Stimulated activated CD4-positive, alpha-beta T cell treated with anti-CD3 and anti-CD28 coated beads, Interleukin-12 subunit alpha, Interleukin-12 subunit beta, amount 100 ng/mL, for 24 hours (primary cell): ENCODE measurements at places on chromosomes 6 and 20.

- no peak for DNase-seq
Measured at GRCh38 chr6:115618256-115618655, 442.4 kb downstream of the FRK start.

- DNase-seq, result no peak
Measured at GRCh38 chr6:33934731-33935270, 131.0 kb upstream of the MLN start.

- no peak for DNase-seq
Measured at GRCh38 chr20:32152421-32153155, 43.1 kb downstream of the TM9SF4 start.

GRCh38 chr6:139313229-139313628 is 21.4 kb upstream of the TXLNB start:
- no peak for DNase-seq

- DNase-seq, result no peak
Measured at GRCh38 chr6:38034274-38034914, 214.9 kb downstream of the ZFAND3 start.

- DNase-seq, result no peak
Measured at GRCh38 chr6:41840326-41840725, 52.8 kb downstream of the TOMM6 start.

- no peak for DNase-seq
Measured at GRCh38 chr20:58553841-58554240, 38.6 kb upstream of the APCDD1L start.

DNA sequence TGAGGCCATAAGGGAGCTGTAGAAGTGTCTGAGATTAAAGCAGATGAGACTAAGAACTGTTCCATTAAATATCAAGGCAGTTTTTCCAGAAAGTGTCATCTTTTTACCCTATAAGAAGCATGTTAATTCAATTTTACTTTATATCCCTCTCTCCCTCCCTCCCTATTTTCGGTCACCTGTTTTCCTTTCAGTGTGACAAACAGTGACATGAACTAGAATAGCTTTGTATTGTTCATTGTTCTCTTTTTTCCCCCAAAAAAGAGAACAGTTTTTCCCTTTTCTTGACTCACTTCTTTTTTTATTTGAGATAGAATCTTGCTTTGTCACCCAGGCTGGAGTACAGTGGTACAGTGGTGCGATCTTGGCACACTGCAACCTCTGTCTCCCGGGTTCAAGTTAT is 269.3 kb downstream of the ZFAND3 start:
- no peak for DNase-seq

- no peak for DNase-seq
Measured at GRCh38 chr6:90415178-90415577, 118.5 kb upstream of the BACH2 start.

GRCh38 chr6:169498916-169499513 is 202.8 kb downstream of the WDR27 start:
- DNase-seq, result no peak

GRCh38 chr20:11277858-11278257 is 604.1 kb upstream of the JAG1 start:
- no peak for DNase-seq

DNA sequence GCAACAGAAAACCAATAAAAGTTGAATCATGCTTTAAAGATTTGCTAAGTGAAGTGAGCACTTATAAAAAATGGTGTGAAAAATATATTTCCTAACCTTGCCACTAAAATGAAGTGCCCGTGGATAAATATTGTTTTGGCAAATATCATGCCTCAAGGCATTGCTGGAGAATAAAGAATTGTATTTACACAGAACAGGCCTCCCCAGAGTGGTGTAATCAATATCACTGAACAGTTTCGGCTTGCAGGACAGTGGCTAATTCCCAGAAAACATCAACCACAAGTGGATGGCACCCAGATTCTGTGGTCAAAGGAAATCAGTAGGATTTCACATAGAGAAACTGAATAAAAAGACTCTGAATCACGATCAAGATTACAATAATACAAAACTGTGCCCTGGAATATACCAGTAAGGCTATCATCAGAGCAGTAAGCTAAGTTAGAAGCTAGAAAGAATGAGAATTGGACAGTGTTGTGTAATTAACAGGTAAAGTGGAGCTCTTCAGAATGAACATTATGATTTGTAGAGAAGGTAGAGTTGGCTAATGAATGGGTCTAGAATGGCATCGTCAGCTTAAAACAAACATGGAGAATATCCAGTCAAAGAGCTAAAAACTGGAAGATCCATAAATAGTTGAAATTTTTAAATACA is 1026.9 kb upstream of the ADGRB3 start:
- DNase-seq, result no peak

DNA sequence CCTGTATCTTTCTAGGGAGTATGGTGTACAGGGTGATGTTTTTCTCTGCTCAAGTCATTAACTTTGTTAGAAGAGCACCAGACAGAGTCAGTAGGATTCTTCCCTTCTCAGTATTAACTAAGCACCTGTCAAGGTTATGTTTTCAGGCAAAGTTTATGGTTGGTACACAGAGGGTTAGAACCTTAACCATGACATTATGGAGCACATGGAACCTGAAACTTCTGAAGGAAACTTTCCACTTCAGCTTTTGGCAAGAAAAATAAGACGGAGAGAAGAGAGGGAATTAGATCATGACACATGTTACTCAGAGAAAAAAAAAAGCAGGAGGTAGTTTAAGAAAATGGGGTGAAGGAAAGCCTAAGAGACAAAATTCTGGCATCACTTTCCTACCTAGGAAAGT is 112.9 kb upstream of the PDE7B start:
- DNase-seq, result no peak

DNA sequence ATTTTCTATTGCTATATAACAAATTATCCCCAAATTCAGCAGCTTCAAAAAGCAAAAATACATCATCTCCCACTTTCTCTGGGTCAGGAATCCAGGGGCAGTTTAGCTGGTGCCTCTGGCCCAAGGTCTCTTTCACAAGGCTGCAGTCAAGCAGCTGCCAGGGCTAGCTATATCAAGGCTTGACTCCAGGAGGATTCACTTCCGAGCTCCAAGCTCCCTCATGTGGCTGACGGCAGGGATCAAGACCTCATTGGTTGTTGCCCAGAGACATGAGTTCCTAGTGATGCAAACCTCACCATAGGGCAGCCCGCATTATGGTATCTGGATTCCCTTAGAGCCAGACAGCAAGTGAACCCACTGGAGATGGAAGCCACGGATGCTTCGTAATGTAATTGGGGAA is 1.3 kb upstream of the VNN1 start:
- DNase-seq, result no peak

DNA sequence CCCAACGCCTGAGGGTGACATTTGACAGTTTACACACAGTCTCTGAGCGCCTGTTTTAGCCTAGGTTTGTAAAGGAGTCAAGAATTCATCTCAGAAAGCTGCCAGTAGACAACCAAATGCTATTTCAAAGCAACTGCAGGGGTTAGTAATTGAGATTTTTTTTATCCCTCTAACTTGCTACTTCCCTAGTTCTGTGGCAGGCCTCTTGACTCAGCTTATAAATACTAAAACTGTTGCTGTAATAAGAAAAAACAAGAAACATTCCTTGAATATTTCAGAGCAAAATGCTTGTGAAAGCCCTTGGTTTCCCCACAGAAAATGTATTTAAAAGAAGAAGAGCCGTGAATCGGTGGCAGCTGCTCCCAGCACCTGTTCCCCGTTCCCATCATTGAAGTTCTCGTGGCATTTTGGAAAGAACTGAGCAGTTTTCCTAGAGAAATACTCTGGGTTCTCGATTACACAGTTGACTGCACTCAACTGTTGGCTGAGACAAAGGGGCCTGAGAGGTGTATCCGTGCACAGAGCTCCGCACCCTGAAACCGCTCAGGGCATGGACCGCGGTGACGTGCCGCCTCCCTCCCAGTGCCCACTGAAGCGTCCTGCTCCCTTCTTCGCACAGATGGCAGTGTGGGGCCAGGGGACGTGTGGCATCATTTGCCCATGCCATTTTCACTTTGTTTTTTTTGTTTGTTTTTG is 20.9 kb downstream of the DLL1 start:
- DNase-seq, result no peak

GRCh38 chr6:7554533-7555275 is 13.2 kb downstream of the DSP start:
- DNase-seq, result no peak

DNA sequence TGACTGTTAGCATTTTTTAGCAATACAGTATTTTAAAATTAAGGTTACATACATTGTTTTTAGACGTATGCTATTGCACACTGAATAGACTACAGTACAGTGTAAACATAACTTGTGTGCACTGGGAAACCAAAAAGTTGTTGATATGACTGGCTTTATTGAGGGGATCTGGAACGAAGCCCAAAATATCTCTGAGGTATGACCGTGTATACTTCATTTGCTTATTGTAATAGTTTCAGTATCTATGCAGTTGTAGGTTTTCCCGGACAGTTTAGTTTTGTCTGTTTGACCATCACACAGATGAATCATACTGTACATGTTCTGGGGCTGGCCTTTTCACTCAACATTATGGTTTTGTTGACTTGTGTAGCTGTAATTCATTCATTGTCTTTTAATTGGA is 6.9 kb upstream of the ZBTB12 start:
- DNase-seq, result no peak

DNA sequence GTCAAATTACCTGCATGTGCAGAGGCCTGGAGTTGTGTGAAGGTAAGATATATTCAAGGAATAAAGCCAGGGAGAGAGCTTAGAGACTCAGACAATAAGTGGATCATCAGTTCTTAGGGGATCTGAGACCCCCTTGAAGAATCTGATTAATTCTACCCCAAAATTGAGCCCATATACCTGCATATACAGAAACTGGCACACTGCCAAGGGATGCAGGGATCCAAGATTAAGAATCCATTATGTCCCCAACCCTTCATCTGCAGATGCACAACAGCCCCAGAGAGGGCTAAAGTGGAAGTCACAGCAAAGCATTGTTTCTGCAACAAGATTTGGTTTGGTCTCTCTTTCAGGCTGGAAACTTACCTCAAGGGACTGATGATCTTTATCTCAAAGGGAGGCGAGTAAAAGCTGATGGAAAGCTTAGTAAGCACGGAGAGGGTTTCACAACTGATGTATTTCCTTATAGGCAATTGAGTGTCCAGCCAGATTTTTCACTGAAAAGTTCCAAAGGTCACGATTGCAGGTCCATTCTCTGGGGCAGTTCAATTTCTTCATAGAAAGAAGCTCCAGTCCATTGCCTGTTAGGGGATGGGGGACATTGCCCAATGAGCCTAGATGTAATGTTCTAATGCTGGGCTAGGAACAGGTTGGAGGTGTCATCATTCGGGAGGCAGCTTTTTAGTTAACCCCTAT is 20.9 kb upstream of the STK35 start:
- DNase-seq, result no peak

- DNase-seq, result no peak
Measured at GRCh38 chr20:24979036-24979960, 13.3 kb downstream of the APMAP start.

DNA sequence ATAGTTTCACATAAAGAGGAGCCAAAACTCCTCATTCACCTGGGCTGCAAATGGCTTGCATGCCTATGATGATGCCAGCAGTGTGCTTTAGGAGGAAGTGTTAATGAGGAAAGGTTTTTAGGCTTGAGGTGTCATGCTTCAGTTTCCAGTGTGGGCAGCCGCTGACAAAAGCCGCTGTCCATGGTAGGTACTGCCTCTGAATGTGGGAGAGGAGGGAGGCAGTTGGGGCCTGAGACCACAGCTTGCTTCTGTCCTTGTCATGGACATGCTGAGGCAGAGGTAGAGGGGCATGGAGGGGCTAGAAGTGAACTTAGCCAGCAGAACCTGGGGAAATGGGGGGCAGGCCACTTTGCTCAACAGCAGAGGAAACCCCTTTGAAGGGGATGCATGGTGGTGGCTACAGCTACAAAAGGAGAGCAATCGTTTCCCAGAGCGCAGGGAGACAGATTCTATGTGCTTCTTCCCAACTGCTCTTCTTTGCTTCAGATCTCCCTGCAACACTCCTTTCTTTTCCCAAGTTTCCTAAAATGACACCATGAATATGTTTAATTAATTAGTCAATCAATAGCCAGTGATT is 372.1 kb upstream of the CNR1 start:
- no peak for DNase-seq

GRCh38 chr6:1756472-1757129 is 146.9 kb downstream of the FOXC1 start:
- DNase-seq, result no peak

GRCh38 chr20:4502756-4503155 is 219.0 kb upstream of the PRND start:
- no peak for DNase-seq

- peak; percentile 32 for DNase-seq
Measured at GRCh38 chr20:45306431-45306982, at the start of gene RBPJL. TSS of gene RBPJL (plus strand) at chr20:45306840. CDS start at chr20:45306923, 83 bp downstream.

- no peak for DNase-seq
Measured at GRCh38 chr6:45806172-45806571, 209.5 kb downstream of the CLIC5 start.

- no peak for DNase-seq
Measured at GRCh38 chr6:168015482-168016175, 18.2 kb downstream of the KIF25 start.

GRCh38 chr20:41786158-41786557 is 168.0 kb upstream of the CHD6 start:
- DNase-seq, result no peak

DNA sequence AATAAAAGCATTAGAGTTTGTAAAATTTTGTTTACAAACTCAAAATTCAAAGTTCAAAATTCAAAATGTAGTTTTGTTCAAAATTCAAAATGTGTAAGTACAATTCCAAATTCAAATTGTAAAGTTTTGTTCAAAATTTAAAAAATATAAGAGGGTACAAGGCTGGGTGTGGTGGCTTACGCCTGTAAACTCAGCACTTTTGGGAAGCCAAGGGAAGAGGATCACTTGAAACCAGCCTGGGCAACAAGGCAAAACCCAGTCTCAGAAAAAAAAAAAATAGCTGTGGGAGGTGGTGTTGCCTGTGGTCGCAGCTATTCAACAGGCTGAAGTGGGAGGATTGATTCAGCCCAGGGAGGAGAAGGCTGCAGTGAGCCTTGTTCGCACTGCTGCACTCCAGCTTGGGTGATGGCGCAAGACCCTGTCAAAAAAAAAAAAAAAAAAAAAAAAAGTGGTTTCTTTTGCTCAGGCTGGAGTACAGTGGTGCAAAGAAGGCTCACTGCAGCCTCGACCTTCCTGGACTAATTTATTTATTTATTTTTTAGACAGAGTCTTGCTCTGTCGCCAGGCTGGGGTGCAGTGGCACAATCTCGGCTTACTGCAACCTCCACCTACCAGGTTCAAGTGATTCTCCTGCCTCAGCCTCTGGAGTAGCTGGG is 5.4 kb upstream of the ZBTB12 start:
- no peak for DNase-seq

DNA sequence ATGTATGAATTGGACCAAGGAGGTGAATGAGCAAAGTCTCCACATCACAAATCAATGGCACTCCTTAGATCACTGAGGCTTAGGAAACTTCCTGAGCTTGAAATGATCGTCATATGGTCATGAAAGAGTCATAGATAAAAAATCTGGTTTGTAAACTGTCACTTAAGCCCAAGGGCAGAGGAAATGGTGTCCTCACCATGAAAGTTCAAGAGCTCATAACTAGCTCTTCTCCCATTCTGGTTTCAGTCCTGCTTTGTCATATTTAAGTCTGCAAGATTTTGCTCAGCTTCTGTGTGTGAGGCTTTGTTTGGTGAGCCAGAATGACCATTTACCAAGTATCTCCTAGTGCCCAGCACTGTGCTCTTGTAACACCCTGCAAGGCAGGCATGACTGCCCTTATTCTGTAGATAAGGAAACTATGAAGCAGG is 60.5 kb downstream of the GJA10 start:
- no peak for DNase-seq

GRCh38 chr20:46051556-46052308 is 22.7 kb downstream of the SLC12A5 start:
- no peak for DNase-seq

GRCh38 chr6:138722425-138723371 is 50.9 kb upstream of the CCDC28A start:
- DNase-seq, result no peak
